Activated B cell treated with CpG ODN at 0.5 μM for 24 hours (primary cell): ENCODE measurements at places on chromosomes 12 and 14. TPM values are rescaled to one million over a fixed set of nuclear protein-coding genes. Genes with fewer than 3 reads are reported as not detected.

GRCh38 chr12:269191-269590 lies 6.6 kb upstream of the SLC6A13 start:
- no peak for DNase-seq

The KRT80 gene
- not detected in 2 replicates for total RNA-seq

The MOK gene
- 1.8 and 3.1 TPM in 2 replicates for total RNA-seq

DNA sequence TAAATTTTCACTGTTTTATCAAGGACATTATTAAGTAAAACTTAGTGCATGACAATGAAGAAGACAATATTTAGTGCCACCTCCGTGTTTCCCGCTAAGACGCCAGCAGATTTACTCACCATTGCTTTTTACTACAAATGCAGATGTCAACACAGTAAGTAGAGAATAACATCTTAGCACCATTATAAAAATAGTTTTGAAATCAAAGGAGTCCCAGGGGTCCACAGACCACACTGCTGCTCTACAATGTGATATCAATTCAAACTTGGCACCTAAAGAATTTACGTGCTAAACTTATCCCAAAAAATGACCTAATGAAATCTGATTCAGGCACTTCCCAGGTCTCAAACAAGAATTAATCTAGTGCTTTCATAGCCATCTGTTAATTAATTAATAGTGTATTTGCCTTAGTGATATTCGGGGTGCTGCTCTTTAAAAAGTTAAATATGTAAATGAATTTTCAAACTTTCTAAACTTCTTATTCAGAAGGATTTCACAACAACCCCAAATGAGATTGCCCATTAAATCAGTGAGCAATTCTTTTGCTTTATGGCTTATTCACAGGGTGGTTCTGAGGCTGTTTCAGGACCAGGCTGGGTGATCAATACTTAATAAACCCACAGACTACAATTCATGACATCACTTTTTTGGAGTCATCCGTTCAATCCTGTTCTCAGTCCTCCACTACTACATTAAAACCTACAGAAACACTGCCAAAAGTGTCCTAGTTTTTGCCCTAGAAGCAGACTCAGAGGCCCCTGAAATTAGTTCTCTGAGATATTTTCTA lies 161.3 kb upstream of the LMNTD1 start:
- DNase-seq, result no peak

The PZP gene
- total RNA-seq, result not detected in 2 replicates
